Chondrocyte (in vitro differentiated cells): ENCODE measurements at places on chromosomes 6 and 20. TPM values are rescaled to one million over a fixed set of nuclear protein-coding genes. Genes with fewer than 3 reads are reported as not detected.

- H3K4me1 ChIP-seq: peaks cover 45% of the 10 kb centered on the region
- DNase-seq: no peak
- H3K36me3 ChIP-seq: no peaks in the 10 kb centered on the region
- H3K27ac ChIP-seq: no peak overlapping the region
- peak overlapping the region; percentile 57 for H3K4me3 ChIP-seq
These were observed 38.7 kb downstream of the NCR2 start for GRCh38 chr6:41373919-41374617.

GRCh38 chr6:130282234-130282995 lies 59.7 kb upstream of the SAMD3 start:
- no peaks in the 10 kb centered on the region for H3K36me3 ChIP-seq
- no peak overlapping the region for H3K27ac ChIP-seq
- H3K4me3 ChIP-seq: no peak overlapping the region
- no peaks in the 10 kb centered on the region for H3K27me3 ChIP-seq

- peaks cover 3% of the 10 kb centered on the region for H3K36me3 ChIP-seq
- DNase-seq: no peak
- H3K4me3 ChIP-seq: no peak overlapping the region
- peaks cover 40% of the 10 kb centered on the region for H3K4me1 ChIP-seq
These were observed 72.2 kb downstream of the SASH1 start for GRCh38 chr6:148414836-148415235.

GRCh38 chr20:46586724-46587123 lies 36.3 kb upstream of the OCSTAMP start:
- no peak for DNase-seq
- H3K27ac ChIP-seq: no peak overlapping the region
- H3K4me3 ChIP-seq: no peak overlapping the region
- peaks cover 1% of the 10 kb centered on the region for H3K36me3 ChIP-seq
- no peaks in the 10 kb centered on the region for H3K4me1 ChIP-seq

DNA sequence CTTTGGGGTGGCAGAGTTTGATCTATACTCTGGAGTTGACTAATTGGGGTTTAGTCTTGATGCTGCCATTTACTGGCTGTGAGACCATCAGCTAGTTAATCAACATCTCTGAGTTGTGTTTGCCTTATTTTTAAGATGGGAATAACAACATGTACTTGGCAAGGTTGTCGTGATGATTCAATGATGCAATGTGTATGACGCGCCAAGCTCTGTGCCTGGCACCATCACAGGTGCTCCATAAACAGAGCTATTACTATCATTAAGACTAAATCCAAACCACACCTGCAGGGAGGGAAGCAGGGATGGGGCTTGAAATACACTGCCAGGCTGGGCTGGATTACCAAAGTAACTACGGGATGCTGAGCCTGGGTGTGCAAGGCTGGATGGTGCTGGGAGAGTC lies 60.1 kb upstream of the E2F3 start:
- no peaks in the 10 kb centered on the region for H3K4me1 ChIP-seq
- no peak overlapping the region for H3K4me3 ChIP-seq
- no peaks in the 10 kb centered on the region for H3K36me3 ChIP-seq
- no peaks in the 10 kb centered on the region for H3K27me3 ChIP-seq
- no peak for DNase-seq

- DNase-seq: no peak
- peaks cover 36% of the 10 kb centered on the region for H3K4me1 ChIP-seq
- H3K27me3 ChIP-seq: no peaks in the 10 kb centered on the region
- H3K4me3 ChIP-seq: no peak overlapping the region
- no peaks in the 10 kb centered on the region for H3K36me3 ChIP-seq
These were observed 27.7 kb downstream of the FAM50B start for GRCh38 chr6:3876866-3877265.

DNA sequence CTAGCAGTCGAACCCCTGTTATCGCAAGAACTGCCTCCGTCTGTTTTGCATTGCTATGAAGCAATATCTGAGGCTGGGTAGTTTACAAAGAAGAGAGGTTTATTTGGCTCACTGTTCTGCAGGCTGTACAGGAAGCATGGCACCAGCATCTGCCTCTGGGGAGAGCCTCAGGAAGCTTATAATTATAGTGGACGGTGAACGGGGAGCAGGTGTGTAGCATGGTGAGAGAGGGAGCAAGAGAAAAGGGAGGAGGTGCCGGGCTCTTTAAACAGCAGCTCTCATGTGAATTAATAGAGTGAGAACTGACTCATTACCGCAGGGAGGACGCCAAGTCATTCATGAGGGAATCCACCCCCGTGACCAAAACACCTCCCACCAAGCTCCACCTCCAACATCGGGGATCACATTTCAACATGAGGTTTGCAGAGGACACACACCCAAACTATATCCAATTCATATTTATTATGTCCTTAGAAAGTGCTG lies 172.6 kb upstream of the KCNG1 start:
- H3K27ac ChIP-seq: no peak overlapping the region
- no peaks in the 10 kb centered on the region for H3K36me3 ChIP-seq
- H3K4me3 ChIP-seq: no peak overlapping the region
- peaks cover 11% of the 10 kb centered on the region for H3K4me1 ChIP-seq

The GPLD1 gene
- 4.2 to 4.4 TPM (median 4.2 TPM) in 3 replicates for total RNA-seq

The SGK1 gene
- total RNA-seq: 91.0 to 128 TPM (median 102 TPM) in 3 replicates

The SNRPB gene
- total RNA-seq: 99.8 to 103 TPM (median 103 TPM) in 3 replicates

The FAM209A gene
- 0.55 to 0.58 TPM in 2 of 3 replicates, not detected in the other for total RNA-seq

The KLC4 gene
- total RNA-seq: 30.0 to 37.0 TPM (median 32.3 TPM) in 3 replicates

The TOX2 gene
- total RNA-seq: 0.12 to 0.18 TPM in 2 of 3 replicates, not detected in the other
